ENCODE measurements at places on chromosomes 5 and 9.

- no peak for DNase-seq
Measured at GRCh38 chr5:113446358-113446927, 11.7 kb upstream of the TSSK1B start.

- no peak for DNase-seq
Measured at GRCh38 chr5:3607541-3608181, 12.0 kb downstream of the IRX1 start.

GRCh38 chr5:5270958-5271785 is 131.0 kb downstream of the ADAMTS16 start:
- DNase-seq = no peak

DNA sequence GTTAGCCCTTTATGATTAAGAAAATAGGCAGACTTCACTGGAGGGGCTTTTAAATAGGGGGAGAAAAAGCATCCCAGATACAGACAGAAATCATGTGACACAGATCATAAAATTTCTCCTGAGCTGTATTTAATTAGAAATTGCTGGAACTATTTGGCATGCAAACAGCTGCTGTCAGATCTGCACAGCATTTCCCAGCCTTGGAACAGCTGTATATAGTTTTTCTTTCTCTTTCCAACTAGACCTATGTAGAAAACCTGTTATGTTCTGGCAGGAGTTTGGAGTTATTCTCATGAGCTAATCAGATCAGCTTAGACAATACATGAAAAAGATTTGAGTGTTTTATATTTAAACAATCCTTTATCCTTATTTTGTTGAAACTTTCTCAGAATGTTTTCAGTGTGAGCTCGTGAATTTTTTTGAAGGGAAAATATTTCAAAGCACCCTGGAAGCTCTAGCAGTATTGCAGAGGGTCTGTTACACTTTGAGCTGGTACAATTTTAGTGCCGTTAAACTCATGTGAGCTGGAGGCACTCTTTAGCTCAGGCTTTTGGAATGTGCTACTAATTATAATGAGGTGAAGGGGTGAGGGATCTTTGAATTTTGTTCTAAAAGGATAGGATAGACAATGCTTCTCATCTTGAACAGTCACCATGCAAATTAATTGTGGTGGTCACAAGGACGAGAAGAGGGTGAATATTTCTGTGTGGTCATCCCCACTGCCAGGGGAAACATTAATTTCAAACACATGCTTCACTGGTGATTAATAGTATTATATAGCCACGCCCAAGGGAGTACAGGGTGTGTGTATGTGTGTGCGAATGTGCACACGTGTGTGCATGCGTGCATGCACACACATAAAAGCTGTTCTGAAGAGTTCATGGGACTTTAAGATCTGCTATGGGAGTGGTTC is 239.4 kb upstream of the FBXL7 start:
- DNase-seq = no peak

DNA sequence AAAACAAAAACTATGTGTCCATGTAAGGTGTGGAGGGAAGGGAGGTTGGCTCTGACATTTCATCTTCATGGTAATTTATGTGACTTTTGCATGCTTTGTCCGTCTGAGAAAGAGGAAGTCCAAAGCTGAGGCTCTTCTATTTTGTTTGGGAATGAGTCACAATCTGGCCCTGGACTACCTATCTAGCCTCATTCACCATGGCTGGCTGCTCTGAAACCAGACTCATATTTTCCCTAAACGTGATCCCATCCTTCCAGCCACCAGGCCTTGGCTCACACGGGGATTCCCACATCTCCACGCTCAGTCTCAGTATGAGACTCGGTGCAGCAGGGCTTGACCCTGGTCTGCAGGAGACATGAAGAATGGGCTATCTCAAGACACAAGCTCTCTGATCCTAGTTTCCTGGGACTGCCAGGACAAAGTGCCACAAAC is 672.8 kb downstream of the ACTL7B start:
- DNase-seq = no peak
